ENCODE measurements at places on chromosomes 1 and 21.

DNA sequence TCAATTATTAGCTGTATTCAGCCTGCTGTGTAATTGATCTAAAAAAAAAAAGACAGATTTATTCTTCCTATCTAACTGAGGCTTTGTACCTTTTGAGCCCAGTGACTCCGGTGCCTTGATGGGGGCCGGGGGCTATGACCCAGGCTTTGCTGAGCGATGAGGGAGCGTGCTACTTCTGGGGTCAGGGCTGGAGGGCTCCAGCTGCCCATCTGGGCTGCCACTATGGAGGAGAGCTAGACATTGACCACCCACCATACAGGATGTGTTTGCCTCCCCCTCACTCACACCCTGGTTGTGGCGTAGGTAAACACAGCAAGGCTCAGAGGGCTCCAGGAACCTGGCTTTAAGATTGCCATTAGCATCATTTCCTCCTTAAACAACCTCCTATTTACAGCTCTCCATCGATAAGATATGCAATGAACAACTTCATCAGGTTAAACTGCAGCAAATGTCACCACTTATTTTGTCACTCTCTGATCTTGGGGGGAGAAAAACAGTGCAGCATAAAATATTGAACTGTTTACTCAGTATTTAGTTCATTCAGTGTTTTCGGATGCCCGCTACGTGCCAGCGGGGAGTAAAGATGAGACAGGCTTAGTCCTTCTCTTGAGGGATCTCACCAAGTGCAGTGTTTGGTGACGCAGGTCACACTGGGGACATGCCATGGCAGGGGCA lies 231.6 kb downstream of the KIF26B start:
- DNase-seq: no peak

- no peak for DNase-seq
These were observed 26.2 kb downstream of the VPS26C start for GRCh38 chr21:37240978-37241377.

DNA sequence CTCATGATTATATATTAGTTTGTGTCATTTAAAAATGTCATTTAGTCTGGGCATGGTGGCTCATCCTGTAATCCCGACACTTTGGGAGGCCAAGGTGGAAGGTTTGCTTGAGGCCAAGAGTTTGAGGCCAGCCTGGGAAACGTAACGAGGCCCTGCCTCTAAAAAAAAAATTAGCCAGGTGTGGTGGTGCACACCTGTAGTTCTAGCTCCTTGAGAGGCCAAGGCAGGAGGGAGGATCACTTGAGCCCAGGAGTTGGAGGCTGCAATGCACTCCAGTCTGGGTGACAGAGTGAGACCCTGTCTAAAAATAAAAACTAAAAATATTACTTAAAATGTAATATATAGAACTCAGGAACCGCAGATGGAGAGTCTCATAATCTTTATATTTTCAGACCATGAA lies 34.6 kb downstream of the RUNX3 start:
- no peak for DNase-seq

DNA sequence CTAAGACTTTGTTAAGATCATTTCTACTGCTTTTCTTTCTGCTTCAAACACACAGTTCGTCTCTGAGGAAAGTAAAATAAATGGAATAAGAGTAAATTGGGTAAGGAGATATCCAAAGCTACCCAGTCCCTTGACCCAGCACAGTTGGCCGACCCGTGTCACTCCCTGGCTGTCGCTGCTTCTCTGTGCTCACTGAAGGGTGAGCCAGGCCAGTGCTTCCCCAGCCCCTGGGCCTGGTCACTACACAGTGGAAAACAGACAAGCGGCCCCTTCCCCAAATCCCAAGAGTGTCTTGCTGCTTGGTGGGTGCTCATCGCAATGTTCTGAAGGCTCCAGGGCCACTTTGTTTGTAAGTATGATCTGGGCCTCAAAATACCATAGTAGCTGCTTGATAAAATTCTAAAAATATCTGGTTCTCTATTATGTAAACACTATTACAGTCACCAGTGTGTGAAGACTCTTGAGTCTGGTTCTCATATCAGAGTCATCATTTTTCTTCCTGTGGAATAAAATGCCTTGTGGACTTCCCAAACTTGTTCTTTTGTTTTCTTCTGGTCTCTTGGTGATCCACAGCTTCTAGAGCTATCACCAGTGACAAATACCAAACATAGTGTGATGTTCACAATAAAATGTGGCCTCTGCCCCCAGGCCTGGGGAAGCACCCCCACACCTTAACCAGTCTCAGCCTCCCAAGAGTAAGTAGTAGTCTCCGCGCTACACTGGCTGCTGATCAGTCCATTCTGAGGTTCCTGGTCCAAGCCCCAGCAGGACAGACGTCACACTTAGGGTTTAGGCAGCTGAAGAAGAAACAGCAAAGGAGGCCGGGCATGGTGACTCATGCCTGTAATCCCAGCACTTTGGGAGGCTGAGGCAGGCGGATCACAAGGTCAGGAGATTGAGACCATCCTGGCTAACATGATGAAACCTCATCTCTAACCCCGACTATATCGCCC lies 106.2 kb downstream of the DHRS3 start:
- peak; percentile 30 for DNase-seq

DNA sequence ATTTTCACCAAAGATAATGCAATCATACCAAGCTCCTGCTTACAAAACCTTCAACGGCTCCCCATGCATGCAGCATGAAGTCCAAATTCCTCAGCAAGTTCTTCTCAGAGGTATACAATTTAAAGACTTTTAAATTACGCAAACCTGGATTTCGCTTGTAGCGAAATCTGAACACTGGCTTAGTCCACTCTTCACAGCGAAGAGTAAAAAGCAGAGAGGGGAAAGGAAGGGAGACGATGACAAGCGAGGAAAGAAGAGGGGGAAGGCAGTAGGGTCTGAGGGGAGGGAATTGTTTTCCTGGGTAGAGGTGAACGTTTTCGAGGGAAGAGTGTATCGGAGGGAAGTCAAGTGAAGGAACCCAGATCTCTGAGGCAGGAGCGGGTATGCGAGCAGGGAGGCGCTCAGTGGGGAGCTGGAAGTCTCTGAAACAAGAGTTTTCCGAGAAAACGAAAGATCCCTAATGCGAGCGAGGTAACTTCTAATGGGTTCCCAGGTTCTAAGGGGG lies 790 bp downstream of the TESK2 start:
- DNase-seq: peak; percentile 13

- DNase-seq: peak; percentile 30
These were observed 71.0 kb upstream of the CSF3R start for GRCh38 chr1:36553591-36554322.

- peak; percentile 62 for DNase-seq
These were observed at the start of gene TSPAN1 for GRCh38 chr1:46174448-46175231. Gene TSPAN1 (plus strand): TSS chr1:46175087. CDS start chr1:46181108, 6,021 bp downstream.

GRCh38 chr1:66415866-66416265 lies 118.1 kb upstream of the SGIP1 start:
- DNase-seq: no peak

GRCh38 chr1:47797575-47797974 lies 199.6 kb downstream of the TRABD2B start:
- DNase-seq: no peak

- DNase-seq: no peak
These were observed 2.5 kb upstream of the OLIG1 start for GRCh38 chr21:33067457-33067856.

DNA sequence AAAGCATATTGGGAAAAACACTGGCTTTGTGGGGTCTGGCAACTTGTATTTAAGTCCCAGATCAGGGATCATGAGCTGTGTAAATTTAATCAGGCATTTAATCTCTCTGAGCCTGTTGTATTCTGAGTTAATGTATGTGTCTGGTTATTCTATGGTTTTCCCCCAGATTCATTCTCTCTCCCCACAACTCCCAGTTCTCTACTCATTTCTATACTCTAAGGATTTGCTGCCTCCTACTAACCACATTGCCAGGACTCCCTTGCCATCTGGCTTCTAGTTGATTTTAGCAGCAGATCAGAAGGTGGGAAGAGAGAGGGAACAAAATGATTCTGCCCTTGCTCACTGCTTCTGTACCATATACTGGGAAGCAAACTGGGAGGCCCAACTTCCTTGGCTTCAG lies 31.4 kb upstream of the S1PR1 start:
- DNase-seq: no peak

- DNase-seq: no peak
These were observed 74.6 kb downstream of the SCCPDH start for GRCh38 chr1:246798606-246799496.

- no peak for DNase-seq
These were observed 22.3 kb upstream of the C1orf105 start for GRCh38 chr1:172398193-172398592.

- no peak for DNase-seq
These were observed 760 bp upstream of the NPHP4 start for GRCh38 chr1:5992814-5993555.

GRCh38 chr1:225747566-225747965 lies 30.1 kb upstream of the SRP9 start:
- no peak for DNase-seq

GRCh38 chr21:43362915-43363314 lies 64.0 kb downstream of the SIK1 start:
- DNase-seq: no peak

- no peak for DNase-seq
These were observed 37.5 kb upstream of the NADK start for GRCh38 chr1:1815606-1816281.

DNA sequence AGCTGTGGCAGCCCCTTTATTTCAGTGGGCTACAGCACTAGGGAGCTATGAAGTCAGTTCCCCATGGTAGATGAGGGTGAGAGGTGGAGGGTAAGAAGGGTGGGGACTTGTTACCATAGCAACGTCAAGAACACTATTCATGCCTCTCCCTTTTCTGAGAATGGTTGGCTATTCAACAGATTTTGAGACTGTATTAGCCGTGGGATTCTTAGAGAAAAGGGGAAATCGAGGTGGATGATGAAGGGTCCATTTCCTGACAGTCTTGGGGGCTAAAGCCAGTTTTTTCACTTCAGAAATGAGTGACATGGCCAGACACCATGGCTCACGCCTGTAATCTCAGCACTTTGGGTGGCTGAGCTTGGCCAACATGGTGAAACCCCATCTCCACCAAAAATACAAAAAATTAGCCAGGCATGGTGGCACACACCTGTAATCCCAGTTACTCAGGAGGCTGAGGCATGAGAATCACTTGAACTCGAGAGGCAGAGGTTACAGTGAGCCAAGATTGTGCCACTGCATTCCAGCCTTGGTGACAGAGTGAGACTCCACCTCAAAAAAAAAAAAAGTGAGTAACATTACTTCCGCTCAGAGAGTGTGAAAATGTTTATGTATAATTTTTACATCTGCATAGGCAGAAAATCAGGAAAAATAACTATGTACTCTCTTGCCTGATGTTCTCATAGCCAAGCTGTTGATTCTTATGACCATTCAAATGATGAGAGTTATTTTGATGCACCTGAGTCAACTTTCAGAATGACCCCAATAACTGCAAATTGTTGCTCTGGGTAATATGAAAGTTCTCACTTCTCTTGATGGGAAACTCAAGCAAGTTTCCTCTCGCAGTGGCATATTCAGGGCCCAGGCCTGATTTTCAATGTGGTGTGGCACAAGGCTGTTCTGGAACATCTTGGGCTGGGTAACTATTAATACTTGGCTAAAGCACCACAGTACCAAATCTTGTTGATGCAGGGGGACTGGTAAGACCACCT lies 23.2 kb upstream of the RGSL1 start:
- no peak for DNase-seq

DNA sequence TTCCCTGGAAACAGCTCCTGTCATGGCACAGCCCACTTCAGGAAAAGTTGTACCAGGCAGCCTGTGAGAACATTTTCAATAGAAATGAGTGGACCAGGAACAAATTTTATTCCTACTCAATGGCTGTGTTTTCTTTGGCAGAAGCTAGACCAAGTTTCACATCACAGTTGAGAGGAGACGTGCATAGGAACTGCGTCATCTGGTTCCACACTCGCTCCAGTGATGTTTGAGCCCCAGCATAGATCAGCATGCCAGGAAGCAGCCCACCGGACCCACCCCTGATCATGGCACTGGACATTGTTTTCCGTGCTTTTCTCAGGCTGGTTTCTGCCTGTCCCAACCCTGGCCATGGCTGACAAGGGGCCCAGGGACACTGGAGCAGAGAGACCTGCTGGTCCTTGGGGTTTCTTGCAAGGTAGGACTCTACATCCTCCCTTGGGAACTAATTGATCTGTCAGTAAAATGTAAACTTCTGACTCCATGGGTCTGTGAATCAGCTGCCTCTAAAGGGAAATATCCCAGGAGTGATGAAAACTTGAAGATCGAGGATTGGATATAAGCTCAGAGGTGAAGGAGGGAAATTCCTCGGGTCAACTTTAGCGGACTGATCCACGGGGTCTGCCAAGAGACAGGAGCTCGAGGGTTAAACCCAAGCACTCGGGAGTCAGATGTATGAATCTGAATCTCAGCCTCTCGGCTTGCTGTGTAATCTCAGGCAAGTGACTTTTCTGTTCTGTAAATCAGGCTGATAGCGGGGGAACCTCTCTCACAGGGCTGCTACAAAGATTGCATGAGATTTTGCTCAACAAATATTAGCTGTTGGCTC lies 35.7 kb downstream of the NEK2 start:
- peak; percentile 91 for DNase-seq

- DNase-seq: no peak
These were observed 101.4 kb upstream of the L1TD1 start for GRCh38 chr1:62093261-62093660.

GRCh38 chr1:77550135-77550534 lies 132.3 kb downstream of the ZZZ3 start:
- no peak for DNase-seq

- no peak for DNase-seq
These were observed 344.3 kb downstream of the DUSP10 start for GRCh38 chr1:221397606-221398005.

DNA sequence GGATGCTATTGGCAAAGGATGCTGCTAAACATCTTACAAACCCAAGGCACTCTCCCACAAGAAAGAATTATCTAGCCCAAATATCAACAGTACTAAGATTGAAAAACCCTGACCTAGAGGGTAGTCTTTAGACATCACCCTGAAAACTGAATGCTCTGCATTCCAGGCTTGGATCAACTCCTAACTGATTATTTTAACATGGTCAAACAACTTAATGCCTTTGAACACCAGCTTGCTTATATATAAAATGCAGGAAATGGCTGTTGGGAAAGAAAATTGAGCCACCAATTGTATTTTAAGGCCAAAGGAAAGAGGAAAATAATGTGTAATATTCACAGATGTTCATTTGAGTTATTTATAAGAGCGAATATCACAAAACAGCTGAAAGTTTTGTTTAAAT lies 72.2 kb upstream of the C1orf87 start:
- DNase-seq: no peak

Measured in HCEC 1CT (cell line).